ENCODE measurements at places on chromosomes 13 and 19.

DNA sequence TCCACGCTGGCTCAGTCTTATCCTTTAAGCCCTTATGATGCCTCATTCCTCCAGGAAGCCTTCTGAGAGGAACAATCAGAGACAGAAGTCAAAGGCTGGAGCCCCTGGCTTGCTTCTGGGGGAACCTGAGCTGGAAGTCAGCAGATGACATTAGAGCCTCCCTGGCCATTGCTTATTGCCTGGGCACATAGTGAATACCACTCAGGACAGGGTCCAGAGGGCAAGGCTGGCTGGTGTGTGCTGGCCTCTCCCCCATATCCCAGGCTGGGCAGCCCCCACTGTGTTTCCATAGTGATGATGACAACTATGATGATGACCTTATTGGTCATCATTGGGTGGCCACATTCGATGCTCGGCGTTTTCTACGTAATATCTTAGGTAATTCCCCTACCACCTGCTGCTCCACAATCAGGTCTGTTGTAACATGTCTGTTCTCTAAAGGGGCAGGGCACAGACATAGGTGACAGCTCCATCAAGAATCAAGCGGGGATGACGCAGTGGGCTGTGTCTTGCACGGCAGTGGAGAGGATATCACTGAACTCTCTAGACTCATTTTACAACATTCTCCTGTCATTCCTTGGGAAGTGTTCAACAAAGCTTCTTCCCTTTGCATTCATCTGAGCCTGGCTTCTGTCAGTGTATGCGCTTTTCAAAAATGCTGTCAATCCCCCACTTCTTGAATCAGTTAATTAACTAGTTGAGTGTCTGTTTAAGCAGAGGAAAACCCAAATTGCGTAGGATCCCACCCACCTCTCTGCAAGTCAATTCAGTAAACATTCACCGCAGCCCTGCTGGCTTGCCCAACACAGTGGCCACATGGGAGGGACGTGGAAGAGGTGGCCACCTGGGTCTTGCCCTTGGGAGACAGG is 89.4 kb upstream of the TSHZ3 start:
- DNase-seq: no peak

DNA sequence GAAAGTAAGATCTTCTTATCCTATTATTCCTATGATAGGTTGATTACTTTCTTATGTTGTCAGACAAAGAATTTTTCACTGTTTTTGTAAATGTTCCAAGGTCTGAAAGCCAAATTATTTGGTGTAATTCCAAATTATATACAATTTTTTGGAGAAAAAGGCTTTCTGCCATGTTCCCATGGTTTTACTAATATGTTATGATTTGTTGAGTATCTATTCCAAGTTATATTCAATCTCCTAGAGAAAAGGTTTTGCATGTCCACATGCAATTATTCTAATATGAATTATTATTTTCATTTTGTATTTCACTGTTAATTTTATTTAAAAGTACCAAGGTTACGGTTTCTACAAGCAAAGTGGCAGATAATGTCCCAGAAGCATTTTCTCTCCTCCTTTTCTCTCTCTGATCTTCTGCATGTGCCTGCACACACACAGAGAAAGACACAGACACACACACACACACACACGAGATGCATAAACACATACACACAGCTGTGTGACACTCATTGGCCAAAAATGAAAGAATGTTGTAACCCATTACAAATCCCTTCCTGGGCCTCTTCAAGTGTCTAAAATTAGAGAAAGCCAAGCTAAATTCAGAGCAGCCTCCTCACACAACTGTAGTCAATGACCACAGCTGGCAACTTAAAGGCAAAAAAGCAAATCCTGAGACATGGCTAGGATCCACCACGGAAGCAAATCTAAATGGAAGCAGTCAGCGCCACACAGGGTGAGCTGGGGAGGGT is 621.0 kb downstream of the EFNB2 start:
- DNase-seq: peak; percentile 77

DNA sequence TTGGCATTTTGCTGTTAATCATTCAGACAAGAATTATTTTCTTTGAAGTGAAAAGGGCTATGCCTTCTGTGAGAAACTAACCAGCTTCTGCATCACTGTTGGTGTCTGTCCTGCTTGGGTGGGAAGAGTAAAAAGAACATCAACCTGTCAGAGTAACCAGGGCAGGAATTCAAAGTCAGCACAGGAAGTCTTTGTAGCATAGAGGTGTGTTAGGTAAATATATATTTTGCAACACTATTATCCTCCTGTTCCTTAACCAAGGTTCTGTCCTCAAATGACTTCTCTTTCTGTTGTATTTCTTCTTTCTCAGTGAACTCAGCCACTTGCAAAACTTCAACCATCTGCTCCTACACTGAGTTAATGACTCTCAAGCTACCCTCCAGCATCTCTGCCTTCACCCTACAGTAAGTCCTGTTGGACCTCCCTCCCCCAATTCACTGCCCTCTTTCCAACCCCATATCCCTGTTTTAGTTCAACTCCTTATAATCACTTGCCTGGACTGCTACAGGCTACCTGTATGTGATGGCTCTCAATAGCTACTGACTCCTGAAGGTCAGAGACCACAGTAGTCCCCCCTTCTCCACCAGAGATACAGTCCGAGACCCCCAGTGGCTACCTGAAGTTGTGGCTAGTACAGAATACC is 49.9 kb downstream of the SMAD9 start:
- DNase-seq: no peak

GRCh38 chr19:42311657-42312056 is 1.5 kb upstream of the TMEM145 start:
- no peak for DNase-seq
